Stimulated activated CD8-positive, alpha-beta memory T cell treated with anti-CD3 and anti-CD28 coated beads, Interleukin-7, amount 100 ng/mL, for 24 hours (primary cell): ENCODE measurements at places on chromosomes 4 and X.
A peak's percentile ranks its signal among the peaks of the same experiment; 100 is the strongest.

- DNase-seq = peak; percentile 11
Observed at GRCh38 chr4:139734875-139735380, 69.3 kb downstream of the MGST2 start.

GRCh38 chrX:110462957-110463356 is 104.3 kb downstream of the RTL9 start:
- DNase-seq = no peak

DNA sequence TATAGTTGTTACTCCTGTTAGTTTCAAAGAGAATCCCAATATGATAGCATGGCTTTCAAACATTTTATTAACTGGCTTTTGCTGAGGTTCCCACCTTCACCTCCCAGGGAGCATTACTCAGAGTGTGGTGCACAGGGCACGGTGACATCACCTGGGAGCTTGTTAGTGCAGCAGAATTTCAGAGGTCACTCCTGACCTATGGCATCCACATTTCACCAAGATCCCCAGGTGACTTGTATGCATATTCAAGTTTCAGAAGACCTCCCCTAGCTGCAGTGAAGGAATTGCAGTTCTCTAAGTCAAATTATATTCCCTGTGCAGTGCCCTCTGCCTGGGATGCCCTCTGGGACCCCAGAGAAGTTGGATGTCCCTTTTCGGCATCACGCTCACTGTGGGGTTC is 29.7 kb upstream of the LNX1 start:
- no peak for DNase-seq

DNA sequence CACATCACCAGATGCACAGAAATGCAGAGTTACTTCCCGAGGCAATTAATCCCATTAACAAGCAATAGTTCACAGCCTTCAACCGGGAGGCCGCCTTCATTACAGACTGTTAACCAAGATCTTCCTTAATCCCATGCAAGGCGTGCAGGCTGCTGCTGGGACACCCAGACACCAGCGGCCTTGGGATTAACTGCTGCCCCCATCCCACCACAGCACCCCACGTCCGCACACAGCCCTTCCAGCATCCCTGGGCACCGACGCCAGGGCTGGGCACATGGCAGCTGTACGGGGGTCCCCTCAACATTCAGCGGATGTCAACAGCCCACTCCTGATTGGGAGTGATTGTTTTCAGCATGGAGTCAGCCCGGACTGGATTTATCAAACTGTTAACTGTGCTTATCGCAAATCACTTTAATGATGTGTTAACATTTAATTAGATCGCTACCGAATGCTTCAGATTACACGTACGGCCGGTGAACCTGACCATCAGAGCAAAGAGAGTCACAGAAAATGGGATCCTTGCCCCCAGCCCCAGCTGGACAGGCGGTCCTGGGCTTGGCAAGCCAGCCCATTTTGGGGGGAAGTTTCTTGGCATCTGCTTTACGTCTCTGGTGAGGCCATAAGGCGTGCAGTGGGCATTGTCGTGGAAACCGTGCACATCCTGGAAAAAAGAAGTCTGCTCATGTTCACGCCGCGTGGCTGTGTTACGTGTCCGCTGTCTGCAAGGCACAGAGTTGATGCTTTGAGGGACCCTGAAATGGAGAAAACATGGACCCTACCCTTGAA is 126.4 kb downstream of the HMX1 start:
- no peak for DNase-seq

- no peak for DNase-seq
Observed at GRCh38 chr4:42112846-42113245, 39.6 kb downstream of the BEND4 start.

DNA sequence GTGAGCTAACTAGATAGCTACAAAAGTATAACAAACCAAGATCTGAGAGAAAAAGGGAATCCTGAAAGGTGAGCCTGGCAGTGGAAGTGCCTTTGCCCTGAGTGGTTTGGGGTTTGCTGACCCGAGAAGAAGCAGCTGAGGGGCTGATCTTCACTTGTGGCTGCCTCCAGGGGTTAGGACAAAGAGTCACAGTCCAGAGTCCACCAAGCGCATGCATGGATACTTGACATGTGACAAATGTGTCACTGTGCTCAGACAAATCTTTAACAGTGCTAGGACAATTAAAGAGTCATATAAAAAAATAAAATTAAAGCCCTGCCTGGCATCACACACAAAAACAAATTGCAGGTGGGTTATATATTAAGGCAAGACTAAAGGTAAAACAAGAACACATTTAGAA is 26.4 kb downstream of the HMGB3 start:
- no peak for DNase-seq

- no peak for DNase-seq
Observed at GRCh38 chrX:115204040-115204439, 14.8 kb downstream of the RBMXL3 start.

GRCh38 chr4:23720556-23720955 is 169.3 kb downstream of the PPARGC1A start:
- DNase-seq = no peak
